ENCODE measurements at places on chromosomes 2 and 18.

- DNase-seq, result no peak
These were observed 989.5 kb downstream of the CBLN2 start for GRCh38 chr18:71554686-71555085.

GRCh38 chr18:47877892-47878291 lies 52.6 kb downstream of the SMAD2 start:
- no peak for DNase-seq

DNA sequence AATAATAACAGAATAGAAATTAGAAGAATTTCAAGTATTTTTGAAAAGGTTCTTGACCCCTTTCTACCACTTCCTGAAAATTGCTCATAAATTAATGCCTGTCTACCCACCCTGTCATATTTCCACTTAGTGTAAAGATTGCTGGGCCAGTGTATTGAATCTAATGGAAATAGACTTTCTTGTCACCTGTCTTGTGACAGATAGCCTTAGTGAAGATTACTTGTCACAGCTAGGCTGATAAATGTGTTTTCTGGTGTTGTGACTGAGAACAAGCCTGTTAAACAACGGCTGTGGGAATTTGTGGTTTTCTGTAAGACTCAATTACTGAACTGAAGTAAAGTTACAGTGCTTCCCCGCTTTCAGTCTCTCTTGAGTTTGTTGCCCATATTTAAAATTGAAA lies 37.0 kb downstream of the PIK3C3 start:
- DNase-seq, result no peak

DNA sequence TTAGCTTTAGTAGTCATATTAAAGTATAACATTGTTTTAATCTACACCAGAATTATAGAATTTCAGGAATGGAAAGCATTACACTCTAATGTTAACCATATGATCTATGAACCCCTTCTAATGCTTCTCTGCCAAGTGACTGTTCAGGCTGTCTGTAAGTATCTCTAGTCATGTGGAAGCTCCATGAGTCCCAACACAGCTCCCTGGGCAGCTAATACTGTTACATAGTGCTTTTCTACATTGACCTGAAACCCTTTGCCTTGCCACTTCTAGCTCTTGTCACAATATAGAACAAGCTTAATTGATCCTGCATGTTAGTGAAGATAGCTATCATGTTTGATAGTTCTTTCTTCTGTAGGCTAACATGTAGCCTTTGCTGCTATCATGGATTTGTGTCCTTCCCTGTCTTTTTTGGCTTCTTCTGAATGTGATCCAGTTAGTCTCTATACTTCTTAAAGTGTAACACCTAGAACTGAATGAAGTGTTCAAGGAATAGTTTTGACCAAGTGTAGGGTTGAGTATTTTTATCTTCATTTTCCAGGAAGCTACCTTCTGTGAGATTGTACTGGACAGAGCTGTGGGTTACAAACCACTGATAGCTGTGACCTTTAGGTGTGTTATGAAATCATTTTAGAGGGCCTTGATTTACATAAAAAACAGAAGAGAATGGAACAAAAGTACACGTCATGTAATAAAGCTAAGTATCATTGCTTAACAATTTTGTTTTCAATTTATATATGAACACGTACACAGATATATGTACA lies 23.7 kb downstream of the BABAM2 start:
- no peak for DNase-seq

- peak; percentile 44 for DNase-seq
These were observed 136.8 kb downstream of the SMAD7 start for GRCh38 chr18:48813833-48814489.

DNA sequence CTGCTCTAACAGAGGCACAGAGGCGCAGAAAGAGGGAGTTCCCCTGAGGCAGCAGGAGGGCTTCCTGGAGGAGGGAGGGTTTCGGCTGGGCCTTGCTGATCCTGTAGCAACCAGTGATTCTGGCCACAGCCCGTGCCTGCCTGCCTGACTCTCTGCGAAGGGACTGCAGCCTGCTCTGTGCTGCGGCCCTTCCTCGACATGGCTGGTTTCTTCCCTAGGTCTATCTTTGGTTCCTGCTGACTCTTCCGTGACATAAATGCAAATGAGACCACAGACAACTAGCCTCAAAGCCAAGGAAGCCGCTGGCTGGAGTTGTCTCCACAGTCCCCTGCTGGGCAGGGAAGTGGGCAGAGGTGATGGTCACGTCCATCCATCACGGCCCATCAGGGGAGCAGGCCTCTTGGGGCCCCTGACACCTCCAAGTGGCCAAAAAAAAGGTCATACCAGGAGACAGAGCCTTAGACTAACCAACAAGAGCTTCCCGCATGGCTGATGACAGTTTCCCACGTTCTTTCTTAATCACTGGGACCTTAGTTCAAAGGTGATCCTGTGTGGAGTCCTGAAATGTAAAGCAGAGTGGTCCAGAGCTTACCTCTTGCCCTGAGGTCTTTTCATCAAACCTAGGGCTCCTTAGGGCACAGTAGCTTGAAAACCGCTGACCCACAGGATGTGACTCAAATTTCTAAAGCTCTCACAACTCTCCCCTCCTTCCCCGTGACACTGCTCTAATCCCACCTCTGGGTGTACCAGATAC lies 55.3 kb downstream of the HS1BP3 start:
- no peak for DNase-seq

GRCh38 chr2:102698369-102699111 lies 63.3 kb upstream of the TMEM182 start:
- no peak for DNase-seq

- no peak for DNase-seq
These were observed 353.8 kb upstream of the SPRED2 start for GRCh38 chr2:65786007-65786717.

DNA sequence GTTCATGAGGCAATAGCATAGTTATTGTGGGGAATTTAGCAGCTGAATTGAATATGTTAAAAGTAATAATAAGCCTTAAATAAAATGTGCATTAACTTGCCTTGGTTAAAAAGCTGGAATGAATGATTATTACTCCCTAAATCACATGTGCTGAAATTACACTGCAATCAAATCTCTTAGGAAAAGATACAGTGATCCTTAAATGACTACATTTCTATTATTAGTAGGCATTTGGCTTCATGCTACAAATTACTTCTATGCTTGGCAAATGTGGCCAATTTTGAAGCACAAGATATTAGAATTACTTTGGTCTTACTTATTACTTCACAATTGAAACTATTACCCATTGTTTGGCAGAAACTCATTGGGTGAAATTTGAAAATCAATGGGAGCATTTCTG lies 5.4 kb downstream of the RND3 start:
- no peak for DNase-seq

- DNase-seq, result no peak
These were observed 3.4 kb upstream of the FAM161A start for GRCh38 chr2:61857224-61857623.

- no peak for DNase-seq
These were observed 23.7 kb downstream of the ATP9B start for GRCh38 chr18:79092874-79093273.

- DNase-seq, result no peak
These were observed 197.0 kb downstream of the STK39 start for GRCh38 chr2:168050377-168050776.

GRCh38 chr2:218979846-218980734 lies 4.9 kb downstream of the FEV start:
- DNase-seq, result peak; percentile 88

GRCh38 chr2:197596766-197597165 lies 78.6 kb downstream of the RFTN2 start:
- DNase-seq, result no peak

- DNase-seq, result no peak
These were observed 589.0 kb upstream of the ACVR2A start for GRCh38 chr2:147255812-147256211.

- DNase-seq, result peak; percentile 26
These were observed 23.4 kb upstream of the TANK start for GRCh38 chr2:161136696-161137324.

GRCh38 chr2:196399096-196399495 lies 227.7 kb upstream of the STK17B start:
- DNase-seq, result no peak

DNA sequence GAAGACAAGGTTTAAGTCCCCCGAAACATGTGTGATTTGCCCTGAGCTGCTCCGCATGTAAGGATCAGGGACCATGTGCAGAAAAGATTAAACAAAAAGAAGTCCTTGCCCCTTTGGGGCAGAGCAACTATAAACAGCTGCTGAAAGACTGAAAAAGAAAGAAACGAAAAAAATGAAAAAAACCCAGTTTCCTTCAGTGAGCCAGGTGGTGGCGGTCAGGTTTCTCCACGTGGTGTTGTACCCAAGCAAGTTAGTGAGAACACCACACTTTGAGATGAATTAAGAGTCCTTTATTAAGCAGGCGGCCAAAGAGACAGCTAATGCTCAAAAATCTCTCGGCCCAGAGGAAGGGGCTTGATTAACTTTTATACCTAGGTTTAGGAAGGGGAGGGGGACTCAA lies 404.9 kb upstream of the SYT4 start:
- no peak for DNase-seq

- DNase-seq, result peak; percentile 22
These were observed 772 bp downstream of the RELCH start for GRCh38 chr18:62187543-62188510.

DNA sequence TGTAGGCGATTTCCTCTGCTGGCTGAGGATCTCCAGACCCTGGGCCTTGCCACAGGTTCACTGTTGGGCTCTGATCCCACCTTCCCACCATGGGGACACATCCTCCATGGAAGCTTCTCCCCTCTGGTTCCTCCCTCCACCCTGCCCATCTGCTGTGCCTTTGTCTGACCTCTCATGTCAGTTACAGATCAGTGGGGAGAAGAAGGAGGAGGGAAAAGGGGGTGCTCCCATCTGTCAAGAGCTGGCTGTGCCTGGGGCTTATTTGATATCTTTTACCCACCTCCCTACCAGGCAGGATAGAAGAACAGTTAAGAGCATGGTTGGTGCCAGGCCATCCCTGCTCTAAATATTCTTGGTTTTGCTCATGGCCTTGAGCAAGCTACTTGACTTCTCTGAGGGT lies 12.3 kb upstream of the DNAJB2 start:
- no peak for DNase-seq

DNA sequence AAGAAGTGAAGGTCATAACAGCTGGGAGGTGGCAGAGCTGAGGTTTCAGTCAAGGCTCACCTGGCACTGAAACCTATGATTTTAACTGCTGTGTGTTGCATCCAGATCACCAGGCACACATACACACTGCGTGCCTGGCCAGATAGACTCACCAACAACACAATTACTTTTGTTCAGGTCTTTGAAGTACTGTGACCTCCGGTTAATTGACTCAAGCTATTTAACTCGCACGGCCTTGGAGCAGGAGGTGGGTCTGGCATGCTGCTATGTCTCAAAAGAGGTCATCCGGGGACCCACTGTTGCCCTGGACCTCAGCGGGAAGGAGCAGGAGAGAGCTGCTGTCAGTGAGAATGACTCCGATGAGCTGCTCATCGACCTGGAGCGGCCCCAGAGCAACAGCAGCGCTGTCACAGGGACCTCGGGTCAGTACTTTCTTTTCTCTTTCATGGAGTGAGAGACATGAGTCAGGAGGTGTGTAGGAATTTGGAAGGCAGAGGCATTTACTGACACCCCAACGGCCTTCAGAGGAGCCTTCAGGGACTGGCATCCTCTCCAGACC lies 104.1 kb downstream of the ESCO1 start:
- DNase-seq, result no peak

- DNase-seq, result no peak
These were observed 12.0 kb downstream of the RUFY4 start for GRCh38 chr2:218081063-218081462.

GRCh38 chr2:81481242-81481993 lies 1176.9 kb upstream of the LRRTM1 start:
- DNase-seq, result no peak

DNA sequence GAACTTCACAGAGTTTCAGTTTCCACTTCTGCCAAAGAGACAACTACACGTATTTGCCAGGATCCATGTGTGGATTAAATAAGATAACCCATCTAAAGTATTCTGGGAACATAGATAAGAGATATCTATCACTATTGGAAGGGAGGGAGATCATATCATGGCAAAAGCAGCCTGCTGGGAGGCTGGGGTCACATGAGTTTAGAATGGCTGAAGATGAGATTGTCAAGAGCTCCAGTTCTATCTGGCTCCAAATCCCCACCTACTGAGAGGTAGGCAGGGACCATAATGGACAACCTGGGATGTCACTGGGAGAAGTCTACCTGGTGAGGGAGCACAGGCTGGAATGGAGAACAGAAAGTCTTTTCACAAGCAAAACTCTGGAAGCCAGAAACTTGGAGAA lies 192.6 kb upstream of the ST6GAL2 start:
- no peak for DNase-seq

GRCh38 chr2:30371028-30371689 lies 75.9 kb upstream of the LCLAT1 start:
- no peak for DNase-seq

GRCh38 chr2:215271446-215271845 lies 40.4 kb upstream of the ATIC start:
- no peak for DNase-seq

GRCh38 chr2:238518172-238518820 lies 91.6 kb downstream of the ASB1 start:
- DNase-seq, result no peak

- DNase-seq, result no peak
These were observed 381.3 kb downstream of the SOX11 start for GRCh38 chr2:6073191-6074088.

- DNase-seq, result no peak
These were observed 221.1 kb downstream of the CNTNAP5 start for GRCh38 chr2:124246170-124246569.

DNA sequence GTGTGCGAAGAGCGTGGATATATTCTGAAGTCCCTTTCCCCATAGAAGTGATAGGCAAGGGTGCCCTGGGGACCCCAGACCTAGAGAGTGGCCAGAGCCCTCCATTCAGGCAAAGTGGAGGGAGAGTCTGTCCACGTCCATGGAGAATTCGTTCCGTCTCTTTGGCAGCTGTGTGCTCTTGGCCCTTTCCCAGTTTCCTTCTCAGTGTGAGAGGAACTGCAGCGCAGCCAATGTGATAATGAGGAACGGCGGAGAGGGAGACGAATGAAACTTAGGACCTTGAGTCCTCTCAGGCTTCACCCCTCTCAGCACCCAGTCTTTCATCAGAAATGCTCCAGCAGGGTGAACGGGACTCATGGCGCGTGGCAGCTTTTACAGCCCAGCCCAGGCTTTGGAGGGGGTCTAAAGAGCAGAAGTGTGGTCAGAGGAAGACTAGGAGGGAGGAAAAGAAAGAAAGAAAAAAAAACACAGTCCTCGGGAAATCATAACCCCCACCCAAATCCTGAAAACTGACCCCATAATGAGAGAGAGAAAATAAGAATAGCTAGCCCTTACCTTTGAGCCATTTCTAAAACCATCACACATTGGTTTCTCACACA lies 95.0 kb upstream of the RIOK3 start:
- no peak for DNase-seq

- no peak for DNase-seq
These were observed 64.0 kb upstream of the DNMT3A start for GRCh38 chr2:25405611-25406295.

GRCh38 chr2:118403658-118404451 lies 315.6 kb downstream of the INSIG2 start:
- no peak for DNase-seq
